Myocyte (in vitro differentiated cells): ENCODE measurements at places on chromosomes 5 and 9. TPM values are rescaled to one million over a fixed set of nuclear protein-coding genes. Genes with fewer than 3 reads are reported as not detected.

Gene INSYN2B
- total RNA-seq: 0.24 and 0.26 TPM in 2 replicates

Gene AGGF1
- total RNA-seq: 28.1 and 36.7 TPM in 2 replicates

GRCh38 chr9:130522233-130522808 lies 57.1 kb upstream of the FUBP3 start:
- peak; percentile 76 for DNase-seq

- no peak for DNase-seq
Measured at GRCh38 chr9:119268985-119269384, 100.2 kb downstream of the BRINP1 start.

- DNase-seq: no peak
Measured at GRCh38 chr9:38306899-38307298, 85.6 kb upstream of the ALDH1B1 start.

- DNase-seq: peak; percentile 58
Measured at GRCh38 chr5:151020304-151021110, at the start of gene GPX3. GPX3 (plus strand) TSS chr5:151020591; CDS start chr5:151020655, 64 bp downstream.

DNA sequence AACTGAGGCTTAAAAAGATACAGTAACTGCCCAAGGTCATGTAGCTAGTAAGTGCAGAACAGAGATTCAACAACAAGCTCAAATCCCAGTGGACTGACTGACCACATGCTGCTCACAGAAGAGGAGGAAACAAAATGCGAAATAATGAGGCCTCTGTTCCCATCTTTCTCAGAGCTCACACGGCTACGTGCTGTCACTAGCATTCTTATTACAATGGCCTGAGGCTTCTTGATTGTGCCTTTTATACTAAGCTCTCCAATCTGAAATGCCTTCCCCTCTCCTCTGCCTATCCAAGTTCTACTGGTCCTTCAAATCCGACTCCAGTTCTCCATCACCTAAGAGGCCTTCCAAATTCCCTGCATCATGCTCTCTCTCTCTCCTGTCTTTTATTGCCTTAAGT lies 26.0 kb downstream of the SGTB start:
- DNase-seq: no peak

DNA sequence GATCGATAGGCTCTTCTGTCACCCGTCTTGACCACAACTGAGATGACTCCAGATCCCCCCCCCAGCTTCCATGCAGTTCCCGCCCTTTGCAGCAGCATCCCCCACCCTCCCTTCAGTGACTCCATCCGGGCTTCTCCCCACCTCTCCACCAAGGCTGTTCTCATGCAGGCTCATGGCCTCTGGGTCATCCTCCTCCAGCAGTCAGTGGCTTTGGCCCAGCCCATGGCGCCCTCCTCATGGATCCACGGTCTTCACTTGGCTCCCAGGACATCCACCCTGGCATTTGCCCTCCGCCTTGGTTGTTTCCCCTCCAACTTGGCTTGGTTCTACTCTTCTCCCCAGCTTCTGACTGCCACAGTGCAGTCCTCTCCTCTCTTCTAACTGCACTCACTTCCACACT lies 96.7 kb upstream of the RUFY1 start:
- DNase-seq: no peak

DNA sequence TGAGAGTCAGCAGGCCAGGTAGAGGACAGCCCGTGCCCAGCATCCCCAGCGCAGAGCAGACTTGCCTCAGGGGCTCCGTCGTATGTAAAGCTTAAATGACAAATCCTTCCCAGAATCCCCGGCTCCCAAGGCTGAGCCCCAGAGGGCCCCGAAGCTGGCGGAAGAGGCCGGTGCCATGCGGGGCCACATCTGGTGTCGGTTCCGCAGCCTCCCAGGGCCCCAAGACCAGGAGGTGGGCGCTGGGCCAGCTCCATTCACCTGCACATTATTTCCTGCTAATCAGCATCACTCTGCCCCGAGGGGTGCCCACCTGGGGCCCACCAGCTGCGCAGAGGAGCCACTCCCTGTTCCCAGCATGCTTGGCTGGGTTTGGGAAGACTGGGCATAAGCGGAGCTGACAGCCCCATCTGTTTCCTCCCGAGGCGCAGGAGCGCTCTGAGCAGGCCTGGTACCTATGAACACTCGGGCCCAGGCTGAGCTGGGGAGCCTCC lies 124.0 kb upstream of the PPP1R26 start:
- DNase-seq: no peak

DNA sequence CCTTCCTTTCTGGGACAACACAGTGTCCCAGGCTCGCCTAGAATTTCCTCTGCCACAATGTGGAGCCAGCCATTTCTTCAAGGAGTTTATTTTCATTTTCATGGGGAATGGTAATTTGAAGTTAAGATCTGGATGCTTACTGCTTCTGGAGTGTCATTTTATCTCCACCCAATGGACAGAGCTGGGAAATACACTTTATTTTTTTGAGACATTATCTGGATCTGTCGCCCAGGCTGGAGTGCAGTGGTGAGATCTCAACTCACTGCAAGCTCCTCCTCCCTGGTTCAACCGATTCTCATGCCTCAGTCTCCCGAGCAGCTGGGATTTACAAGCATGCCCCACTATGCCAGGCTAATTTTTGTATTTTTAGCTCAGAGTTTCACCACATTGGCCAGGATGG lies 12.7 kb upstream of the THG1L start:
- peak; percentile 78 for DNase-seq
